AG04450 (cell line): ENCODE measurements at places on chromosomes 16 and 17.

DNA sequence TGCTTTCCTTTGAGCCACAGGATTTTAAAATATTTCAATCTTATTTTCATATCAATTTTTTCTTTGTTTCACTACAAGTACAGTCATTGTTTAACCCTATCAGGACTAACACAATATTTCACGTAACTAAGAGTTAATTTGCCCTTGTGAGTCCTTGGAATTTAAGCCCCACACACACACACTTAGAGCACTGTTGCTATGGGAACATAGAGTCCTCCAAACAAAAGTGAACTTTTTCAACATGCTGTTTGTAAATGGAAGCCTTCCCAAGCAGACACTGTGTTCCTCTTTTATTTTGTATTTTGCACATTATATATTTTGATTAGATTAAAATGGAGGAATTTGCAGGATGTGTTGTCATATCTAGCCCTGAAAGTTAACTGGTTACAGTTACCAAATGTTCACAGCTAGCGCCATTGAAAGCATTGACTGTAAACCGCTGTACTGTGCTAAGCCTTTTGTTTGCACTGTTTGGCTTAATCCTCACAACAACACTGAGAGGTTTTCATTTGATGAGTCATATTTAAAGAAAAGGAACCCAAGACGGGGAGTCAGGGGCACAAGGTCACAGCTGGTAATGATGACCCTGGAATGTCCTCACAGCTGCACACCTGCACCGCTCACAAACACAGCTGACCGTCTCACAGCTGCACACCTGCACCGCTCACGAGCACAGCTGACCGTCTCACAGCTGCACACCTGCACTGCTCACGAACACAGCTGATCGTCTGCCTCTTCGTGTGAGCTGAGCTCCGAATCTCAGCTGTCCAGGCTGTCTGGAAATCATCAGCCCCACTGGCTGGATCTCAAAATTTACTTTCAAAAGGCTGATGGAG, 6.3 kb downstream of the HSBP1 start:
- peak; percentile 78 for DNase-seq

DNA sequence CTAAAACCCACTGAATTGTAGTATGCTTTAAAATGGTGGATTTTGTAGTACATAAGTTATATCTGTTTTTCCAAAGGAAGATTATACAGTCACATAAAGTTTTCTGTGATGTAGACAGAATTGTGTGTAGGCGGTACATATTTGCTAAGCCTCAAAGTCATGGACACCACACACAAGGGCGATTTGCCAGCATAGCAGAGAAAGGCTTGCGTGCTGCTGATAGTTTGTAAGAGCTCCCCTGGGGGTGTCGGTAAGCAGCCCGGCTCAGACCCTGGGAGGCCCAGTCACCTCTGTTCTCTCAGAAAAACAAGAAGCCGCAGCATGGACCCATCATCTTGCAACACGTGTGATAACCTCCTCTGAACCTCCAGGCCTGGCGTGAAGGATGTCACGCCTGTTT, 38.3 kb upstream of the AKTIP start:
- no peak for DNase-seq

DNA sequence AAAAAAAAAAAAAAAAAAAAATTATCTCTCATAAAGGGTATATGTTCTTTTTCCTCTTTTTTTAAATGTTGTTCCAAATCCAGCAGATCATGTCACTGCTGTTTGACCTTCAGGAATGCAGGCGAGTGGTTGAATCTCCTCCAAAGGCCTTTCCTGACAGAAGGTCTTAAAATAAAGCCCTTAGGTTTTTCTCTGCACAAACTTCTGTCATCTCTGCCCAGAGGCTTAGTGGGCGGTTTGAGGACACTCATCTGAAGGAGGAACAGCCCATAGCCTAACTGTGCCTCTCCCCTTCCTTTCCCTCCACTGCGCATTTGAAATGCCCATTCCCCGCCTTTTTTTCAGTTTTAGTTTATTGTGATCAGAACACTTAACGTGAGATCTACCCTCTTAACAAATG, 270.2 kb downstream of the TMEM114 start:
- no peak for DNase-seq

- no peak for DNase-seq
Measured at GRCh38 chr17:50629902-50630301, 4.8 kb upstream of the ABCC3 start.

DNA sequence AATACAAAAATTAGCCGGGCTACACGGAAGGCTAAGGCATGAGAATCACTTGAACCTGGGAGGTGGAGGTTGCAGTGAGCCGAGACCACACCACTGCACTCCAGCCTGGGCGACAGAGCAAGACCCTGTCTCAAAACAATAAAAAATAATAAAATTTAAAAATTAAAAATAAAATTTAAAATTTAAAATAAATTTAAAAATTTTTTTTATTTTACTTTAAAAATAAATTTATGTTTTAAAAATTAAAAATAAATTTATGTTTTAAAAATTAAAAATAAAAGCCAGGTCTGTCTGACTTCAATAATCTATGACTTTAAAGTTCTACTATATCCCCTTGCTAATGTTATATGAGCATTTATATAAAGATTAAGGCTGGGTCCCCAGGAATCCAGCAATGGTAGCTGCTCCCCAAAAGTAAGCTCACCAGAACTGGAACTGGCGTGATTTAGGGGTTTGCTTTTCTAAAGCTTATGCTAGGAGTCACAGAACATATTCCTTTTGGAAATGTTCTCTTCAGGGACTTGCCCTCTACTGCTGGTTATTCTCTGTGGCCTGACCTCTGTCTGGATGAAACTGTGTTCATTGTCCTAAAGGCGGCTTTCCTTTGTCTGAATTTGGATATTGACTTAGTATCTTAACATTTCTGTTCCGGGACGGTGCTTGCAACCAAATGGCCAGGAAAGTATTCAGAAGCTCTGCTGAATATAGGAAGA, 140.2 kb upstream of the NOL11 start:
- DNase-seq = no peak

- no peak for DNase-seq
Measured at GRCh38 chr17:76132574-76133338, 8.3 kb downstream of the FOXJ1 start.

- DNase-seq = no peak
Measured at GRCh38 chr16:68756239-68756915, 19.3 kb downstream of the CDH1 start.
